ENCODE measurements at places on chromosomes 4 and X.

- DNase-seq, result no peak
Observed at GRCh38 chr4:56255820-56256219, 131.5 kb downstream of the AASDH start.

DNA sequence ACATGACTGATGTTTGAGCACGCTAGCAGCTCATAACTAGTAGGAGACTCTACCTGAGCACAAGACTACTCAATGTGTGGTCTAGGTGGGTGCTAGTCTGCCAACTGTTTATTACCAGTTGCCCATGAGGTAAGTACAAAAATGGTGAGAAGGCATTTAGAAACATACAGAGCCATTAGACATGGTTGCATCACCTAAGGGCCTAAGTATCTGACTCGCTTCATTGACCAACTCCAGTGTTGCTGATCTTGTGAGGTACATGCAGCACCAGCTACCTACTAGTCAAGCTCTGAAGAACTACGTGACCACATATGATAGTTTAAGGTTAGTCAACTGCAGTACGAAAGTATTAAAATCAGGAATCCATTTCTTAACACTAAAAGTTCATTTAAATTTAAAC lies 39.9 kb downstream of the APBB2 start:
- no peak for DNase-seq

DNA sequence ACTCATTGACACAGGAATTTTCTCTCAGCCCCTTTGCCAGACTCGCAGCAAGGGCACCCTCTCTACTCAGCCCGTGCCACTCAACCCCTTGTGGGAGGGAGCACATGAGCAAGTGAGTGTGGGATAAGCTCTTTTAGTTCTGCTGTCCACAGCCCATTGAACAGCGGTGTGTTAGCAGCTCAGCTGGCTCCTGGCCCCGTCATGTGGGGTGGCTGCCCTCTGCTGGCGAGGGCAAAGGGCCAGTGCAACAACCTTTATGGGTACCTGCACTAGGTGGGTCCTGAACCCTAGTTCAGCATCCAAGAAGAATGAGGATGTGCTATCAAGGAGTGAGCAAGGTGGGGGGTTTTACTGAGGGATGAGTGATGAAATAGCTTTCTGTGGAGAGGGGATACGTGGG lies 85.0 kb upstream of the ZNF81 start:
- DNase-seq, result peak; percentile 32

GRCh38 chr4:153523941-153524386 lies 57.8 kb downstream of the TMEM131L start:
- DNase-seq, result peak; percentile 13

DNA sequence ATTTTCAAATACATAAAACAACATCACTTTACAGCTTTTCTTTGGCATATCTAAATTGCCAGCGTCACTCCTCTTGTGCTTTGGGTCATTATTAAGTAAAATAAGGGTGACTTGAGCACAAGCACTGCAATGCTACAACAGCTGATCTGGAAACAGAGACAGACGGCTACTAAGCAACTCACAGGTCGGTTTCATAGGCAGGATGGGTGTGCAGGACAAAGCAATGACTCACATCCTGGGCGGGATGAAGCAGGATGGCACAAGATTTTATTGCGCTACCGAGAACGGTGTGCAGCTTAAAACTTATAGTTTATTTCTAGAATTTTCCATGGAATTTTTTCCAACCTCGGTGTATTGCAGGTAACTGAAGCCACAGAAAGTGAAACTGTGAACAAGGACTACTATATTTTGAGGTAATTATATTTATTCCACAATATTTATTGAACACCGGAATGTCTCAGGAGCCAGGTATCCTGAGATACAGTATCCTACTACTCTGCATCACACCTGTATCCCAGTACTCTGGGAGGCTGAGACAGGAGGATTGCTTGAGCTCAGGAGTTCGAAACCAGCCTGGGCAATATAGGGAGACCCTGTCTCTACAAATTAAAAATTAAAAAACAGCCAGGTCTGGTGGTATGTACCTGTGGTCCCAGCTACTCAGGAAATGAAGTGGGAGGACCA lies 215.5 kb downstream of the APBB2 start:
- no peak for DNase-seq

DNA sequence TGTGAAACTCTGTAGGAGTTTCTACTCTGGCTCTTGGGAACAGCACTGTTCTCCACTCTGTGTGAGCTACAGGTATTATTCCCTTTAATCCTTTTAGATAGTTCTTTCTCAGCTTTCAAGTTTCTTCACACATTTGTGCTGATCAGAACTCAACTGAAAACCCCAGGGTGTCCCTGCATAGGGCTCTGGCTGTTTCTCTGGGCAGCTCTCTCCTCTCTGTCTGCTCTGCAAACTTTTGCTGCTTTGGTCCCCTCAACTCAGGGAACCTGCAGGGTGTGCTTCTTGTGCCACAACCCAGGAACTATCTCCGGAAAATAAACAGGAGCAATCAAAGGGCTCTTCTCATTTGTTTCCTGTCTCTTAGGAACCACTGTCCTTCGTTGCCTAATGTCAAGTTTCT lies 196.6 kb upstream of the GABRA2 start:
- no peak for DNase-seq

- no peak for DNase-seq
Observed at GRCh38 chr4:102599886-102600285, 98.7 kb downstream of the NFKB1 start.

DNA sequence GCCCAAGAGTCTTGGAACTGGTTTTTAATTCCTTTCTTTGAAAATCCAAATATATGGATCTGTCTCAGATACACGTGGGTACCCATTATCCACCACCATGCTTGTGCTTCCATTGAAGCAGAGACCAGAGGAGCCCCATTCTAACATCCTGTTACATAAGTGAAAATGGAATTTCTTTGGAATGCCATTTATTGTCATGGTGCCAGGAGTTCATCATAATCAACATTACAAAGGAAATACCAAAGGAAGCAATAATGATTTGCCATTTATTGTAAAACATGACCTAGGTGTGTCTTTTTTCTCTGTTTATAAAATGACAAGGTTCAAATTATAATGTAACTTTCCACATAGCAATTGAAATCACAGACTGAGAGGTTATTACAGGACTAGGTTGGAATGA lies 61.7 kb downstream of the PALLD start:
- no peak for DNase-seq

- no peak for DNase-seq
Observed at GRCh38 chr4:115424852-115425251, 311.4 kb upstream of the NDST4 start.

DNA sequence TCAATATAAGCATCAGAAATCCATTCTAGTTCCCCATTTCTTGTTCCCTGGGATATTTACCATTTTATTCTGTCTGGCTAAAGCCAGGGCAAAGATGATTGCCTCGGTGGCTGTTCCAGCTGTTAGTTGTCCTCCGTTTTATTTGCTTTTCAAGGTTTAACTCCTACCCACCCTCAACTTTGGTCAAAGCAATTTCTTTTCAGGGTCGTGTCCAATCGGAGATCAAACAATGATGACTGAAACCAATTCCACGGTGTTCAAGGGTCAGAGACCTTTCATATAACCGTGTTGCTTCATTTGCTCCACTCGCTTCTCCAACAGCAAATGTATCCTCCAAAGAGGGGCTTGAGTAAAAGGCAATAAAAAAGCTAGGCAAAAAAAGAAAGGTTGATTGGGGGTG lies 193.5 kb upstream of the FTHL17 start:
- DNase-seq, result no peak

- peak; percentile 34 for DNase-seq
Observed at GRCh38 chr4:140635606-140636005, 66.8 kb upstream of the UCP1 start.

DNA sequence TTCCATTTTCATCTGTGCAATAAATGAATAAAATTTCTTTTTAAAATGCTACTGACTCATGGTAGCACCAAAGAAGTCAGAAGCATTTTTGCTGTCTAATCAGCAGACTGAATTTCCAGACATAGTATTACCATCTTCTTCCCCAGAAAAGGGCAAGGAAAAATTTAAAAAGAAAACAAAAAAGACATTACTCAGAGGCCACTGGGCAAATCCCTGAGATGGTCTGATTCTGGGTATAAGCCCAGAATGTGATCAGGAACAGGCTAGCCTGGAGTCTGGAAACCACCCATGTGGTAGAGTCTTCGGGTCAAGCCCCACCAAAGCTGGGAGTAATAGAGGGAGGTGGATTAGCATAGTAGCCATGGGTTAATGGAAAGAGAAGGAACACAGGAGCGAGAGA lies 342.8 kb downstream of the FBXW7 start:
- no peak for DNase-seq

DNA sequence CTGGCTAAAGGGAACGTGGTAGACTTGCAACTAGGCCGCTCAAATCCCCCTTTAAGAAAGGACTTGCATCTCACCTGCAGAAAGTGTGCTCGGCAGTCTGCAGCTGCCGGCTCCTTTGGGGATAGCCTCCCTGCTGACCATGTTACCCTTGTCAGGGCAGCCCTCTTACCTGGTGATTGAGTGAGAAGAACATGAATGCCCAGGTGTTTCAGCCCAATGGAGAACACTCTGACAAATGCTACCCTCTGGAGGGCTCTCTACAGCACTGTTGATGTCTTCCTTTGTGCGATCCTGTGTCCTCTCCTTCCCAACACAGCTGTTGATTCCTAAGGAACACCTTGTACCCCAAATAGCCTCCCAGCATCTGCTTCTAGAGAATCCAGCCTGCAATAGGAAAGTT lies 178.7 kb upstream of the LDB2 start:
- no peak for DNase-seq

- no peak for DNase-seq
Observed at GRCh38 chr4:94856030-94856429, 98.3 kb downstream of the BMPR1B start.

- DNase-seq, result no peak
Observed at GRCh38 chr4:2105559-2105958, 46.4 kb downstream of the NAT8L start.

DNA sequence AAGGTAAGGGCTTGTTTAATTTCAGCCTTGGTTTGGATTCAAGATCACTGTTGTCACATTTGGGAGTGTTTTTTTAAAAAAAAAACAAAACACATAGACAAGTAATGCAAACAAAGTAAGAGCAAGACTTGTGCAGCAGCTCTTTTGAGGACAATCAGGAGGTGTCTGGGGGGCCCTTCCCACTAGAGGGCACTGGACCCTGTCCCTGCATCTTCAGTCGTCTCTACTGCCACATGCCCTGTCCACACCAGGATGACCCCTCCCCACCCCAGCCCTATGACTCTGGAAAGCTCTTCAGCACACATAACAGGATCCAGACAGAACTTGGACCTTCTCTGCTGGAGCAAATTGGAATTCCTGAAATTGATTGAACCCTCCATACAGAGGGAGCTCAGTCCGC lies 71.0 kb downstream of the USP46 start:
- no peak for DNase-seq

DNA sequence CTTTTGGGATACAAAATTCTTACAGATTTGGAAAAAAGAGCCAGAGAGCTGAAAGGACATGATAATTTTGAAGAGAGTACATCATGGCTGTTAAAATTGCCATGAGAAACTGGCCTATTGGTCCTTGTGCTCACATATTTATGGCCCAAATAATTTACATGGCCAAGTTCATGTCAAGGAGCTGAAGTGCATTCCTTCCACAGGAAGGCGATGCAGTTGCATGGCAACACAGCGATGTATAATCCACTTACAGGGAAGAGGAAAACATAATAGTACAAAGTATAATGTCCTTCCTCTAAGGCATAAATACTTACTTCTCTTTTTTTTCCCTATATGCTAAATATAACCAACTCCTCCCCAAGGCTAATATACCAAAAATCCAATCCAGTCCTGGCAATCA lies 914.5 kb upstream of the AGA start:
- DNase-seq, result no peak

DNA sequence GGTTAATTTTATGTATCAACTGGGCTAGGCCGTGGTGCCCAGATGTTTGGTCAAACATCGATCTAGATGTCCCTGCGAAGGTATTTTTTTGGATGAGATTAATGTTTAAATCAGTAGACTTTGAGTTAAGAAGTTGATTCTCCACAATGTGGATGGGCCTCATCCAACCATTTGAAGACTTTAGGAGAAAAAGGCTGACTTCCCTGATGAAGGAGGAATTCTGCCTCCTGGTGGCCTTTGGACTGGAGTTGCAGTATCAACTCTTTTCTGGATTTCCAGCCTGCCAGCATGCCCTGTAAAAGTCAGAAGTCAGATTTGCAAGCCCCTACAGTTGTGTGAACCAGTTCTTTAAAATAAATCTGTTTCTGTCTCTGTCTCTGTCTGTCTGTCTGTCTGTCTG lies 91.4 kb downstream of the STK32B start:
- DNase-seq, result no peak
